Fibroblast of villous mesenchyme (primary cell): ENCODE measurements at places on chromosomes 16 and 17. TPM values are rescaled to one million over a fixed set of nuclear protein-coding genes. Genes with fewer than 3 reads are reported as not detected.

DNA sequence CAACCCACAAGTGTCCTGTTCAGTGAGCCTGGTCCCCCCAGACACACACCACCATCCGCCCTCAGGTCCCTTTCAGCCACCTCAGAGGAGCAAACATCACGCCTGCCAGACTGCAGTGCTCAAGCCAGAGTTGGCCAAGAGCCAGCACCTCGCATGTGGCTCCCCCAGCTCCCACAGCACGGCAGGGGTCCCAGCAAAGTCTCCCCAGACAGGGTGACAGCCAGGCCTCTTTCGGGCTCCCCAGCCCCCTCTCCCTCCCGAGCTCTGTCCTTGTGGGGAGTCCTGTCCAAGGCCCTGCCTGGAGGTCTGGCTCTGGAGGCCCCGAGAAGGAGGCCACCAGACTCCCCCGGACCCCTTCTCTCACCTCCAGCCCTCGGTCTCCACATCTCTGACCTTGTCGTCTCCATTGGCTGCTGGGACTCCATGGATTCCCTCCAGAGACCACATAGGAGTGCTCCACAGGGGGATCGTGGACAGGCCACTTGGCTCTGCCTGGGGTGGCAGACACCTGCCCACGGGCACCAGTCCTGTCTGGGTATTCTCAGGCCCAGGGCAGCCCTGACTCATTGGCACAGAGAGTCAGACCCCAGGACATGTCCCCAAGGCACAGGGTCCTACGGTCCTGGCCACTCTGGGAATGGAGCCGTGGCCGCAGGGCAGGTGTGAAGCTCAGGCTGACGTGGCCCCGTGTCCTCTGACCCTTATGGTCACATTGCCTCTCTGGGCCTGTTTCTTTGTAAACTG, 1.8 kb upstream of the MYADML2 start:
- DNase-seq = no peak

DNA sequence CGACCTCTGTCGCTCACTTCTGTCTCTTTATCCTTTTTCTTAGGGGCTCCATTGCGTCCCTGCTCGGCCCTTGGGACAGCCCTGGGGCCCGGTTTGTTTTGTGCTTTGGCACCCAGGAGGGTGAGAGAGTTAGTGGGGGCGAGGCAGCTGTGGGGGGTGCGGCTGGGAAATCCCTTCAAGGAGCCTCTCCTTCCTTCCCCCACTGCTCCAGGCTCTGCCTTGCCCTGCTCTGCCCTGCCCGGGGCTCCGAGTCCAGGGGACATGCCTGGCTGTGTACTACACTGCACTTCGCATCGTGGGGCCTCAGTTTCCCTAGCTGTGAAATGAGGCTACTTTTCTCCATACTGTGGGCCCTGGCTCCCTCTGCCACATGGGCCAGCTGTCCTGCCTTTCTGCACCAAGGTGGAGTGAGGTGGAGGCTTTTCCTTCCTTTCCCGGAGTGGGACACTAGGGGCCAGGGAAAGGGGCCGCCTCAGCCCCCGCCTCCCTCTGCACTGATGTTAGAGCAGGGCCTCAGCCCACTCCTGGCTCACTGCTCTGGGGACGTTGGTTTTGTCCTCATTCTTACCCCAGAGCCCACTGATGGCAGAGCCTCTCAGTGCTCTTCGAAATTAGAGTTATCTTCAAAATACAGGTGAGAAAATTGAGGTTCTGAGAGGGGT, 980 bp downstream of the LLGL1 start:
- DNase-seq = no peak

GRCh38 chr17:76179496-76180467, 38.7 kb upstream of the FOXJ1 start:
- DNase-seq = peak; percentile 48

DNA sequence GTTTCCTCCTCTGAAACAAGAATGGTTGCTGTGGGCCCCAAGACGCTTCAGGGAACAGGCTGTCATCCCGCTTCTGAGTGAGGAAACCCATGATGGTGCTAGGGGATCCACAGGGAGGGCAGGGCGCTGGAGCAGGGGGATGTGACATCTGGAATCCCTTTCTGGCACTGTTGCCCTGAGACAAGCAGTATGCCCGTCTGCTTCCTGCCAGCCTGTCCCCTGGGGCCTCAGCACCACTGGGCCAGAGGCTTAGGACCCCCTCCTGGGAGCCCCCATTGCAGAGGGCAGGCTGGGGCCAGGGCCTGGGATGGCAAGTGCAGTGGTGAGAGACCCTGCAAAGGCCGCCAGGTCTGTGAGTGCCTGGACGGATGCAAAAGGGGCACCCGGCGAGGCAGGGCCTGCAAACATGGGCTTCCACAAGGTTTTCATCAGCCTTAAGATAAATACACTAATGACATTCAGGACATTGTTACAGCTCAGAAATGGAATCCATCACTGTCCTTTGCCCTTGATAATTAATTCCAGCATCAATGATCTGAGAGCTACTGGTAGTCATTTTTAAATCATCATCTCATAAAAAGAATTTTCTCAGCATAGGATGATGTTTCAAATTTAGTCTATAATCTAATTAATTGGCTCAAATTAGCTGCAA, 51.6 kb downstream of the PRMT7 start:
- DNase-seq = no peak

DNA sequence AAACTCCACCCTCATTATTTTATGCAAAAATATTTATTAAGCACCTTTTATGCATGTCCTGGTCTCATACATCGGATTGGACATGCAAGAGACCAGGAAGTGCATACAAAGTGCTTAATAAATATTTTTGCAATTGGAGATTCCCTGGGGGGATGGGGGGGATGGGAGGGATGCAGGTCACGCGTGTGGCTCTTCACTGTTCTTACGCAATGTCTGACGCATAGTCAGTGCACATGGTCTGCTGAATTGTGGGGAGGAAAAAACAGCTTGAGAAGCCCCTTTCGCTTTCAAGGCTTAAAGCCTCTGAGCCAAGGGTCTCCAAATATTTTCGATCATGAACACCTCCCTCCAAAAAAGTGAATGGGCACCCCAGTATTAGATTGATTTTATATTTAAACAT, 96.7 kb upstream of the XYLT1 start:
- DNase-seq = peak; percentile 18

- peak; percentile 80 for DNase-seq
Observed at GRCh38 chr17:78986649-78987328, 7.1 kb upstream of the LGALS3BP start.

GRCh38 chr16:12538667-12539091, 265.0 kb downstream of the CPPED1 start:
- DNase-seq = no peak

- no peak for DNase-seq
Observed at GRCh38 chr17:65226227-65226626, 89.1 kb downstream of the RGS9 start.

- DNase-seq = no peak
Observed at GRCh38 chr17:41457676-41458075, 9.5 kb downstream of the KRT32 start.

DNA sequence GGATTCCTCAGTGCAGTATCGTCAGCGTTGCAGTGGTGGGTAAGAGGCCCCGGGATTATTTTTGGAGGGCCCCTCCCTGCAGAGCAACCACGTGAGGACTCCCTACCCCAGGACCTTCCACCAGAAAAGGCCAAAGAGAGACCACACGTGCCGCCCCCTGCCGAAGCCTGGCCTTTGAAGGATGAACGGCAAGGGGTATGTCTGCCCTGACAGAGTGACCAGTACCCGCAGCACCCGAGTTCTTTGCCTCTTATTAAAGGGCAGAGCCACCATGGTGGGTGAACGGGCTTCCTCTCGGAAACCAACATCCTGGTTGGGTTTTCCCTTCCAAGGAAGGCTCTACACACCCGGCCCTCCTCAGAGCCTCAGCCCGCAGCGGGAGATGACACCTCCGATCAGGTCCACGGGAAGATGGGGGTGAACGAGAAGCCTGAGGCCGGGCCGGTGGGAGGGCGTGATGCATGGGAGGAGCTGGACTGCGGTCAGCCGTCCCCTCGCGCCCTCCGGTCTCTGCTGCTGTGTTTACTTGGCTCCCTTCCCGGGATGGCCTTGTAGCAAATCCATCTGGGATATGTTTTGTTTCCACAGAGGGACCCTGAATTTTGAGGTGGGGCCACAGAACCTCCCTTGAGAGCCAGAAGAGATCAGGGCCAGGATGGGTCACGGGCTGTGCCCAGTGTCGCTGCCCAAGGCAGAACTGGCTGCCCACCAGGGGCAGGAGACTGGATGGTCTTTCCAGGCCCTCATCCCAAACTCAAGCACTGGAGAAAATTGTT, 49.1 kb downstream of the TBC1D16 start:
- DNase-seq = peak; percentile 93

DNA sequence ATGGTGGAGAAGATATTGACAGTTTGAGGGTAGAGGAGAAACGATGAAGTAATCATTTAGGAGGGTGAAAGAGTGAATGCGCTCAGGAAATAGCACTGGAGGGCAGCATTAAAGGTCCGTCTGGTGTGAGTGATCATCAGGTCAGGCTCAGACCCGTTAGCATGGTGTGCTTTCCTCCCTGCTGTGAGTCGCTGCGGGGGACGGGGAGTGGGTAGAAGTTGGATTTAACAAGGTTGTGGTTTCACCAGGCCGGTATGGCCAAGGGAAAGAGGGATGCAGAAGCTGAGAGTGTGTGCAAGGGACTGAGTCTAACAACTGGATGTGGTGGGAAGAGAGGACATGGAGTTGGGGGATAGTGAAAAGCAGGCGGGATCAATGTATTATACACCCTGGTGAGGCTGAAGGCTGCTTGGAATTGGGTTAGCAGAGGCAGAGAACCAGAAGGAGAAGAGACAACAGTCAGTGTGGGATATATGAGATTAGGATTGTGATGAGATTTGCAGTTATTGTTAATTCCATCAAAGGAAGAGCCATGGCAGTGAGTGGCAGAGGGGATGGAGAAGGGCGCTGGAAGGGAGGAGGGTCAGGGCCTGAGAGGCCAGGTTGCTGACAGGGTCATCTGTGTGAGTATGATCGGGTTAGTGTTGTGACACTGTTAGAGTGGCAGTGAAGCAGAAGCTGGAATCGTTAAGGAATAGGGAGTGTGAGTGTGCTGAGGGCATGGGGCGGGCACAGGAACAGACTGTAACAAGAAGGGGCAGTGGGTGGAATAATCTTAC, 59.0 kb upstream of the TBX2 start:
- no peak for DNase-seq

DNA sequence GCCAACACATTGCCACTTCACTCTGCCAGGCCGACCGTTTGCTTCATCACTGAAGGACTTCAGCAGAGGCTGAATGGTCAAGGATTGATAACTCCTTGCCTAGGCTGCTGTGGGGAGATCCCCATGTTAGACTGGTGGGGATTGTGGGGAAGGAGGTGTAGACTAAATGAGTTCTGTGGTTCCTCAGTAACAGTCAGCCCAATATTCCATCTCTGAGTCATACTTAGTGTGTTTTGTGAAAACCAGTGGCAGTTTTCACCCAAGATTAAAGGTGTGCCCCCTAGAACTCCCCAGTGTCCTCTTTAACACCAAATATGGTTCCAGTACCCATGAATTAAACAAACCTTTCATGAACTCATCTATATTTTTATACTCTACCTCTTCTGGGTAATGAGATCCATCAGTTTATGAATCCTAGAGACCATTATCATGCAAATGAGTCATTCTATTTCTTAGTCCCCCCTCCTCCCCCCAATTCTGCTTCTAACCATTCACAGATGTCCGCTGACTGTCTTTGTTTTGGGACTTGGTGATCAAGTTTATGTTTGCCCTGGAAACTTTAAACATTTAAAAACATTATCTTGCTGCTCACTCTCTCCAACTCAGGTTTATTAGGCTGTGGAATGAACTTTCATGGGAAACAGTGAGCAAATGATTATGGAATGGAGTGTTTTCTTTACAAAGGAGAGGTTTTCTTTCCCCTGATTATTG, 66.8 kb upstream of the GAS7 start:
- peak; percentile 87 for DNase-seq

DNA sequence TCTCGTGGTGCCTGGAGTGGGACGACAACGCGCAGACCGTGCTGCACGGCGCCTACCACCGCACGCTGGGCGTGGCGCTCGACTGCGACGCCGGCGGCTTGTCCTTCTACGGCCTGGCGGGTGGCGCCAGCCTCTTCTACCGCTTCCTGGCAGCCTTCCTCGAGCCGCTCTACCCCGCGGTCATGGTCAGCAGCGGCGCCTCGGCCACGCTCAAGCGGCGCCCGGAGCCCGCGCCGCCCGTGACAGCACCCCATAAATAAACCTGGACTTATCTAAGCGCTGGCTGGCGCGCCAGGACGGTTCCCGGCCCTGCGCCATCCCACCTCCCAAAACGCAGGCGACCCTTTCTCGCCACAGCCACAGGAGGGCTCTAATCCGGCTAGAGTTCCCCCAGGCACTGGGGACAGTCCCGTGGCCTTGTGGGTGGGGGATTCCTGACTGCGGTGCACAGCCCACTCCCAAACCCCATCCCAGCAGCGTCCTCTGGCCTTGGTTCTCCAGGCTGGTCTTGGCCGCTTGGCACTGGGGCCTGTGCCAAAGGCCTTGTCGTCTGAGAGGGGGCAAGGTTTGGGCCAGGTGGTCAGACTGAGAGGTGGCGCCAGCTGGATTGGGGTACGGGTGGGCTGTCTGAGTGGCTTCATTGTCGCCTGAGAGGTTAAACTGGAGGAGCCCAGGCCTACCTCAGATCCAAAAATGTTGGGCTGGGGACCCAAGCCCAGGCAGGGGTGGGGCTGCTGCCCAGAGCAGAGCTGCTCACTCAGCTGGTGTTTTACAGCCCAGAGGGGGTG, 10.1 kb upstream of the SLC16A5 start:
- DNase-seq = peak; percentile 42

DNA sequence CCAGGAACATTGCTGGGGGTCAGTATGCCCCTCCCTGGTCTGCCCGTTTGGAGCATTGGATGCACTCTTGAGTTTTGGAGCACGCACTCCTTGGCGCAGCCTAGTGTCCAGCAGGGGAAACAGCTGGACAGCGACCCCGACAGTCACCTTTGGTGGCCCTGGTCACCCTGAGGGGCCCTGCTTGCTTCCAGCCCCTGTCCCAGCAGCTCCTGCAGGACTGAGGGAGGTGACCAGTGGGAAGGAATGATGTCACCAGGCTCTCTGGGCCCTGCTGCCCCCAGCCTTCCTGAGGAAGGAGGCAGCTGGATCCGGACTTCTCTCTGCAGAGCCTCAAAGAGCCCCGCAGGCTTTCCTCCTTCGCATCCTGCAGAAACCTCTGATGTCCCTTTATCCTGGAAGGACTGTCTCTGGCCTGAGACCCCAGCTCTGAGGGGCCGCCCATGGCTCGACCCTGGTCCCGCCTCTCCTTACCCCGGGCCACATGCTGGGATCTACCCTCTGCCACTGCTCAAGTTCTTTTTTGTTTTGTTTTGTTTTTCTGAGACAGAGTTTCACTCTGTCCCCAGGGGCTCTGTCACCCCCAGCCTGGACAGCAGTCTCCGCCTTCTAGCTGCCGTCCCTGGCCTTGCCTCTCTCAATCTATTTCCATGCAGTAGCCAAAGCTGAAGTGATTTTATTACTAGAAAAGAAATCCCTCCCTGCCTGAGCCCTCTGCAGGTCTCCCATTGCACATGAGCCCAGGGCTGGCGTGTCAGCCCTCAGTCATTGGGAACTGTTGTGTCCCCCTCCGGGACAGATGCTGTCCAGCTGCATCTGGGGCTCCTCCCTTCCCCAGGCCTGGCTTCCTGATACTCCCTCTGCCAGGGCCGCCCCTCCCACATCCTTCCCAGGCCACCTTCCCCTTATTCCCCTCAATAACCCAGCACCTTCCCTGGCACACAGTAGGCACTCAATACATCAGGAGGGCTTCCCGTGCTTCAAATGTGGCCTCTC, 11.6 kb downstream of the ZSCAN10 start:
- DNase-seq = no peak

- no peak for DNase-seq
Observed at GRCh38 chr17:71284032-71284755, 836.6 kb upstream of the SOX9 start.

Gene COL1A1
- total RNA-seq = 2,749 and 5,894 TPM in 2 replicates

Gene CLEC19A
- not detected in 2 replicates for total RNA-seq

Gene ABCC11
- under 0.01 and 0.43 TPM in 2 replicates for total RNA-seq

Gene C16orf96
- not detected in 2 replicates for total RNA-seq
